ENCODE measurements at places on chromosomes 2 and 18.

GRCh38 chr18:25144820-25145219 is 207.1 kb downstream of the ZNF521 start:
- DNase-seq, result no peak

- no peak for DNase-seq
Measured at GRCh38 chr2:131801210-131801744, 273.6 kb downstream of the CCDC74A start.

DNA sequence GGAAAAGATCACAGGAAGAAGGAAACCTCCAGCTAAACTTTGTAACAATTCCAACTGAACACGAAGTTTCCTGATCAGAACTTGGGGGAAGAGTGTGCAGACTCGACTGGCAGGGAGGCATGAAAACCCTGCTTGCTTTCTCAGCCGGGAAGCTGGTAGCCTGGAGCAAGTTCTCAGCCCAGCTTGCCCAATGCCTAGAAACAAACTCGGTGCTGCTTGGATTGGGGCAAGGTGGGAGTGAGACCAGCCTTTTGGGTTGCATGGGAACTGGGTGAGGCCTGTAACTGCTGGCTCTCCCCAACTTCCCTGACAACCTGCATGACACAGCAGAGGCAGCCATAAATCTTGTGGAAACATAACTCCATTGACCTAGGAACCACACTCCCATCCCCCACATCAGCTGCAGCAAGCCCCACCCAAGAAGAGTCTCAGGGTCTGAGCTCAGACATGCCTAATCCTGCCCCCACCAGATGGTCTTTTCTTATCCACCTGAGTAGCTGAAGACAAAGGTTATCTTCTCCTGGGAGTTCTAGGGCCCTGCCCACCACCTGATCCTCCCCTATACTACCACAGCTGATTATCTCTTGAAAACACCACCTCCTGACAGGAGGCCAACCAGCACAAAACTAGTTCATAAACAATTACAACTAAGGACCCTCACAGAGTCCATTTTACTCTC is 1859.7 kb upstream of the CELF4 start:
- no peak for DNase-seq

DNA sequence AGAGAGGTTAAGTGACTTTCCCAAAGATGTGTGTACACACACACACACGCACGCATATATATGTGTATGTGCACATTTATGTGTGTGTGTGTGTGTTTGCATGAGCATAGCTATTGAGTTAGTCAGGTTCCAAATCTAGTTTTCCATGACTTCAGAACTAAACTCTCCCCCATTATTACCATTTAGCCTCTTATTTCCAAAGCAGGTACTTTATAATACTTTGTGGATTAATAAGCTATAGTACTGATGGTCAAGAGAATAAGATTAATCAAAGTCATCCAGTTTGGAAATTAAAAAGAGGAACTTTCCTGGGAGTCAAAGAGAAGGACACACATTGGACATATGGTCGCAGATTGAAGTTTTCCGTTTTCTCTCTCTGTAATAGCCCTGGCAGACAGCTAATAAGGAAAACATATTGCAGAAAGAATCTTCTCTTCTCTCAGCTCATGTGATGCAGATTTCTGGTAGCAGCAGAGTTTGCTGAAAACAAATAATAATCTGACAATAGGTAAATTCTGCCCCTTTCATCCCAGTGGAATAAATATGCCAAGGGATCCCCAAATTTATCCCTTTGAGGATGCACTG is 410.9 kb upstream of the TCF4 start:
- no peak for DNase-seq

DNA sequence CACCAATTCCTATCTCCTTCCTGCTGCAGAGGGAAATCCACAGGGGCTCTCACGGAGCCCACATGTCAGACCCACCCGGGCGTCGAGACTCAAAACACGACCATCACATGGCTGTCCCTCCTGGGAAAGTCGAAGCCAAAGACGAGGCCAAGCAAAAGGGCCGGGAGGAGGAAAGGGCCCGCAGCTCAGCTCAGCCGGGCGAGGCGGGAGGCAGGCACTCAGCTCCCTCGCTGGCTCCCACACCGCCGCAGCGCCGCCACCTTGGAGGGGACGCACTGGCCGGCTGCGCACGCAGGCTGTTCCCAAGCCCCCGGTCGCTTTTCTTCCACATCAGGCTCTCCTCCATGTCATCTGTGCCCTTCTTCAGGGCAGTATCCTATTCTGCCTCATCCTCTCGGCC is 130.4 kb downstream of the L3MBTL4 start:
- DNase-seq, result no peak

DNA sequence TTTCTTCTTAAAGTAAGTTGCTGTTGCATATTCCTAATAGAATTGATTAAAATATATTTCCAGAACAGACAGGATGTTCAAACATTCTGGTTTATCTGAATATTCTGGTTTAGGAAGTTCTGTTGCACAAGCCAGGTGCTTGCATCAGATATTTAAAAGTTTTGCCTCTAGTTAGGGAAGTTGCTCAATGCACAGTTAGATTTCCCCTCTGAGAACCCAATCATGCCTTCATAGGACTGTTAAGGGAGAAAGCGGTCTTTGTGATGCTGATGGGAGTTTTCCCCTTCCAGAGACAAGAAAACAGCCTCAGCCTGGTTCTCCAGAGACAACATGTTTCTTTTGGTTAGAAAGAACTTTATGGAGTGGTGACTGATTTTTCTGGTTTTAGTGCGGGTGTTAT is 65.6 kb upstream of the REV1 start:
- no peak for DNase-seq

GRCh38 chr2:8416001-8416571 is 265.8 kb upstream of the ID2 start:
- DNase-seq, result no peak

DNA sequence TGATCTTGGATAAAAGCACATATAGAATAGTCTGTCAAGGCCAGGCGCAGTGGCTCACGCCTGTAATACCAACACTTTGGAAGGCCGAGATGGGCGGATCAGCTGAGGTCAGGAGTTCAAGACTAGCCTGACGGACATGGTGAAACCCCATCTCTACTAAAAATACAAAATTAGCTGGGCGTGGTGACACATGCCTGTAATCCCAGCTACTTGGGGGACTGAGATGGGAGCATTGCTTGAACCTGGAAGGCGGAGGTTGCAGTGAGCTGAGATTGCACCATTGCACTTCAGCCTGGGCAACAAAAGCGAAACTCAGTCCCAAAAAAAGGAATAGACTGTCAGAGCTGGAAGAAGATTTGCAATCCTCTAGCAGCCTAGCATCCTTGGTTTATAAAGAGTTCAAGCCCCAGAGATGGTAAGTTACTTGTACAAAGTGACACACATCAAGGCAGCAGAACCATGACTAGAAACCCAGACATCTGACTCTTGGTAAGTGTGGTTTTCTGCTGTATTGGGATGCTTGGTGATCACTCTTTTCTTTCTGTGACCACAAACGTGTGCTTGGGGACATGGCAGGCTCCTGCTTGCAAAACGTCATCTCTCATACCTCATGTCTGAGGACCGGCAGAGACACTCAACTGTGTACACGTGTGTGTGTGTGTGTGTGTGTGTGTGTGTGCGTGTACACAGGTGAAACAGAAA is 69.0 kb downstream of the OSBPL6 start:
- DNase-seq, result no peak

- no peak for DNase-seq
Measured at GRCh38 chr2:42230891-42231290, 61.7 kb downstream of the EML4 start.

- DNase-seq, result no peak
Measured at GRCh38 chr18:42141439-42141838, 186.4 kb downstream of the PIK3C3 start.

DNA sequence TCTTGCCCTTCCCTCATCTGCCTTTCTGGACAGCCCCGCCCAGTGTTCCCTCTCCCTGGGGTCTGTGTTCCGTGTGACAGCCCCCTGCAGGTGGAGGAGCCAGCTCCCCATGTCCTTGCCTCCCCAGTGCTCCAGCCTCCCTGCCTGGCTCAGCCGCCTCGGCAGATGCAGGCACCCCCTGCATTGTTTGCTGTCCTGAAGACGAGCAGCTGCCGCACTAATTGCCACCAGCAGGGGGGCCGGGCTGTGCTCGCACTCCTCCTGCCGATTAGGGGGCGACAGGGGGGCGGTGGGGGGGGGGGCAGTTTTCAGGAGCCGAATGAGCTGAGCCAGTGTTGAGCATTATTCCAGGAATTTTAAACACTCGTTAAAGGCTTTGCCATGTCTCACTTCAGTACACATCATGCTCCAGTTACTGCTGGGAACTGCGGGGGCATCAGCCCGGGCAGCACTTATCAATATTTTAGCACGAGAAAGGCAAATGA is 23.3 kb downstream of the SIX3 start:
- no peak for DNase-seq
